G401 (cell line): ENCODE measurements at places on chromosomes 2 and 18. TPM values are rescaled to one million over a fixed set of nuclear protein-coding genes. Genes with fewer than 3 reads are reported as not detected.

TUBA3E gene
- total RNA-seq, result not detected in 2 replicates

DNA sequence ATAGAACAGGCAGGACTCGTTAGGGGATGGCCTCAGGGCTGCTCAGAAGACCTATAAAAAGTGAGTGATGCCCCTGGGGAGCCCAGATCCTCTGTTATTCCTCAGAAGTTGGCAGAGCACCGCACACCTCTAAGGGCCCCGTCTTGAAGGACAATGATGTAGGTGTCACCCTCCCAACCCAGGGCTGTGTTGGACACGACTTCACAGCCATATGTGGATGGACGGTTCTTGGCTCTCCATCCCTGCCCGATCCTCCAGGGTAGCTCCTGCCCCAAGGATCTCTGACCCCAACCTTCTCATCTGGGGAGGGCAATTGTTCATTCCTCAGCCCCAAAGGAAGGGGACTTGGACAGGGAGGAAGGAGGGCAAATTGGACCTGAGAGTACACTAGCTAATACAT is 246.1 kb downstream of the DYSF start:
- no peak for DNase-seq

GRCh38 chr2:98404556-98405250 is 40.0 kb upstream of the INPP4A start:
- DNase-seq, result no peak

DNA sequence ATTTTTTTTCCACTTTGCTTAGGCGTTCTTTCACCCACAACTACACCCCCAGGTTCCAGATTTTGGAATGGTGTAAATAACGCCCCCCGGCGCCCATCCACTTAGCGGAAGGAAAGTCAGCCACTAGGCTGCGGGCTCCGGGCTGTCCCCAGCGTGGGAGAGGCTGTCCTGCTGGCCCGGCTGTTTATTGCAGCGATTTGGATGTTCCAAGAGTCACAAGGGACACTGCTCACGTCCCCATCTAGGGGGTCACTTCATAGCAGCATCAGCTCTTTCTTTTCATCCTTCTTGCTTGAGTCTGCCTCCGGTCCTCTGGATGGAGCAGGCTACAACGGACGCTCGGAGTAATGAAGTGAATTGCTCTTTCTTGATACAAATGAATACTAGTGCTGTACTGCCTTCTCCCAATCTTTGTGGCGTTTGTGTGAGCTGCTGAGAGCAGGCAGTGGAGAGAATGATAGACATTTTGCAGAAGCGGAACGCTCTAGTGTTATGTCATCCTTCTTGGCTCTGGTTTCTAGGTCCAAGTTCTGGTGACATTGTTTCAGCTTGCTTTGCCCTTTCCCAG is 50.7 kb upstream of the PAIP2B start:
- DNase-seq, result peak; percentile 78

DNA sequence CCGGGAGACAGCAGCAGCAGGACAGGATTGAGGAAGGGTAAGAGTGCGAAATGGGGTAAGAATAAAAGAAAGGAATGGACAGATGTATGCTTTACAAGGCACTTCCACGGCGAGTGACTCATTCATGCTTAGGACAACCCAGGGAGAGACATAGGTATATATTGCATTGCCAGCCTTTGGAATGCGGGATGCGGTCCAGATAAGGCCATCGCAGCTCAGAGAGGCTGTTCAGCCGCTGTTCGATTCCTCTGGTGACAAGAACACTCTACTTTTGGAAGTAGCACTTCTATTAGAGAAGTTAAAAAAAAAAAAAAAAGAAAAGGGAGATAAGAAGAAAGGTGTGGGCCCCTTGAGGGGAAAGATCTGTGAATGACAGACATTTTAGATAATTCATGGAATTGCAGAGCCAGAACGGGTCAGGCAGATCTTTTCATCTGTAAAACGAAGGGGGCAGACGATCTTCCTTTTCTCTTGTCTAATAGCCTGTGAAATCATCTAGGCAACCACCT is 819 bp upstream of the NCOA1 start:
- no peak for DNase-seq
